ENCODE measurements at places on chromosomes 5 and 9.

DNA sequence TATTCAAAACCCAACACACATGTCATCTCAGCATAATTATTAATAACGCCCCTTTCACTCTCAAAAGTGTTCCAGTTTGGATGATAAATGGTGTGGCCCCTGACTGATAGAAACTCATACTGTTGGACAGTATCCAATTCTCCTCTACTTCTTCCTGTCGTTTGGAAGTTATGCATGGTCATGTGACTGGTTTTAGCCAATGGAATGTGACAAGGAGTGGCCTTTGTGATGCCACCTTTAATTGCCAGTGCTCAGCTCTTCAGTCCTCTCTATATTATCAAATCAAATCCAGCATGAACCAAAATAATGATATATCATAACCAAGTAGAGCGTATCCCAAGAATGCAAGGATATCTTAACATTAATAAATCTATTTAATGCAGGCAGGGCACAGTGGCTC is 117.8 kb upstream of the SPIN1 start:
- DNase-seq = no peak

GRCh38 chr9:96040591-96041461 is 165.3 kb downstream of the ERCC6L2 start:
- DNase-seq = peak; percentile 51

DNA sequence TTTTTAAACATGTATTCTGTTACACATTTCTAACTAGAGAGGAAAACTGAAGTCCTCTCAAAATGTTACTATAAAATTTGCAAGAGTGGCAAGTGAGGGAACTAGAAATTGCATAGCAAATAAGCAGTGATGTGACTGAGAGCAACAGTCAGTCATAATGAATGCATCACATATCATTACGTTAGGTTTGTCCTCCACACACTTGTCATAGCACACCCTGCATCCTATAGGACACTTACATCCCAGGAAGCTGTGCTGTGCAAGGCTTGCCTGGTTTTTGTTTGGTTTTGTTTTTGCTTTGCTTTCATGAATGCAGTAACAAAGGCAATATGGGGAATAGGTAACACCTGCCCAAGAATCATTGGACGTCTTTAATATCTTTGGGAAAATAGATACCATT is 10.8 kb downstream of the NFIB start:
- peak; percentile 67 for DNase-seq

GRCh38 chr9:135502873-135503321 is 2.4 kb downstream of the MRPS2 start:
- DNase-seq = no peak

DNA sequence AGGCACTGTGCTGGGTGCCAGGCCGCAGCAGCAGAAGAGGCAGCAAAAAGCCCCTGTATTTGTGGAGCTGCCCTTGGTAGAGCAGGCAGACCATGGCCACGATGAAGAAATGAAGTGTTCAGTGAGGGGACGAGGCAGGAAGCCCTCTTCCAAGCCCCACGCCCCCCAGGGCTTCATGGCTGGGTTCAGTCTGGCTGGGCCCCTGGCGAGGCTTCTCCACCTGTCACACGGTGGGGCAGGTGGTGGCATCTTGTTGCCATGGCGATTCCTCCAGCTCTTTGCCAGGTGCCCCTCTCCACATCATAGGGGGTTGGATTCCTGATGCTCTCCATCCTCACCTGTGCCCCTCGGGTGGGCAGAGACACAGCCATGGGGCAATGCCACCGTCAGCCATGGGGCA is 21.5 kb downstream of the ADGRD2 start:
- no peak for DNase-seq

DNA sequence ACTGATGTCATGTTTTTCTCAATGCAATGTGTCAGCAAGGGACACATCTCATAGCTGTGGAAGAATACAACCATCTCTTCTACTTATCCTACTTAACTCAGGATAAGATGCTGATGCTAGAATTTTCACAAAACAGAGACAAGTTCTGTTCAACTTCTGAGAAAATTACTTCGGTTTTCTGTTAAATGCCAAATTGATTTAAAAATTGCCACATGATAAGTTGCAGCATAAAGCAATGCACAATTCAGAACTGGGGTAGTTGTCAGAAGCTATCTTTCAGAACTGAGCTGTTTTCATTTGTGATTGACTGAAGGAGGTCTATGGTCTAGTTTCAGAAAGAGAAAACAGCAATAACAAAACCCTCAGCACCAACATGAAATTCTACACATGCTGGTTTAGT is 954.8 kb upstream of the C9orf72 start:
- no peak for DNase-seq

DNA sequence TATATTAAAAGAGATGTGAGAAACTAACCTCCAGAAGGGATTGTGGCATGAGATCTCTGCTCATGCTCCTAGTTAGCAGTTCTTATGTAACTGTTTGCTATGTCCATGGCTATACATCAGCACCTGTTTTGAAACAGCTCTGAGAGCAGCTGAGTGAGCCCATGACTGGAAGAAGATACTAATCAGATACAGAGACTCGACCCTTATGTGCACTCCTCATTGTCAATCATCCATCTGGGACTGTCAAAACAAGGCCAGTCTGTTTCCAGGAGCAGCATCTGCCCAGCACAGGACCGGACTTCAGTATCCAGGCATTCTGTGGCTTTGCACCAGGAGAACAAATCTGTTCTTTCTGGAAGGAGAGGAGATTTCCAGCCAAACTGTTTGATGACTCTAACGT is 77.7 kb downstream of the EFNA5 start:
- no peak for DNase-seq

DNA sequence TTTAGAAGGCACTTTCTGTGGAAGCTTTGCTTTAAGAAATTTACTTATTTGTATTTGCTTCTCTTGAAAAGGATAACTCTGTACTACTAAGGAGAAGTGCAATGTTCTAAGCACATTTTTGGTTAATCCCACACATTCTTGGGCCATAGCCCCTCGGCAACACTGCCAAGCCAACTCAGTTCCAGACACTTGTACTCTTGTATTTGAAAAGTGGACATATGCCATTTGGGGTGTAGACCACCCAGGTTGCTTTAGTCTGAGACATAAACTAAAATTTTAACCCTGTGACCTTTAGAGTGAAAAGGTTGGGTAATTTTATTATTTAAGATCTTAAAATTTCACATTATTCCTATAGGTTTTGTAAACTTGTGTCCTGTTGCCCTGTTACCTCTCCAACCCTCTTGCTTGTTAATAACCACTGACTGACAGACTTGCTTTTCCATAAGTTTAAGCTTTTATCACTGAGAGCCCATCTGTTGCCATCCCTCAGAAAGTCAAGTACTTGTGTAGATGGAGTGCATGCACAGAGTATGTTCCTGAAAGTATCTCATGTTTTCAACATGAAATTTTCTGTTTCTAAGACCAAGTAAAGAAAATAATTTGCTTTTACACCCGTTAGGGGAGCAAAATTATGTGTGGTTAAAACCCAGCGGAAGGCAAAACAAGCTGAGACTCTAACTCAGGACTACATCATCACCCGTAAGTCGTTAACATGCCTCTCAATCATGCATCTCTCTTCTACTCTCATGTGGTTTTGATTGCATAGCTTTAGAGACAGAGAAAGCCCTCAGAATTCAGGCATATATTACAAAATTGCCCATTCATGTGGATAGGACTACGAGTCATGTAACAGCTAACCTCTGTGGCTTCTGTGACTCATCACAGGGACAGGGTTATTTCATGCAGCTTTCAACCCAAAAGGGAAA is 117.3 kb downstream of the GDNF start:
- DNase-seq = no peak

- DNase-seq = no peak
Measured at GRCh38 chr9:115340314-115340713, 222.4 kb upstream of the TNC start.

GRCh38 chr5:137695651-137696428 is 40.0 kb downstream of the KLHL3 start:
- peak; percentile 38 for DNase-seq

DNA sequence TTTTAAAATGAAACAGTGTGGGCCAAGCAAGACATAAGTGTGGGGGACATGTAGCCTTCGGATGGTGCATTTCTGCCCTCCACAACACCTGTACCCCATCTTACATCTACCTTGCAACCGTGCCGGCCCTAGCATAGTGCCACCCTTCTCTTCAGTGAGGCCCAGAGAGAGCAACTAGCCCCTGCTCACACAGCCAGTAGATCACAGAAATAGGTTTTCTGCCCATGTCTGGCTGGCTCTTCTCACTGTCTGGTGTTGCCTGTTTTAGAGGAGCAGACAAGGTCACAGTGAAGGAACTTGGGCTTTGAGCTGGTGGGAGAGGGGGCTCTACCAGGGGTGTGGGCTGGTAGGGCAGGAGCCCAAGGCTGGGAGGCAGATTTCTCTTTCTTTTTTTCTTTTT is 11.1 kb downstream of the PDLIM7 start:
- no peak for DNase-seq

- no peak for DNase-seq
Measured at GRCh38 chr5:82347201-82347865, 69.2 kb upstream of the RPS23 start.

DNA sequence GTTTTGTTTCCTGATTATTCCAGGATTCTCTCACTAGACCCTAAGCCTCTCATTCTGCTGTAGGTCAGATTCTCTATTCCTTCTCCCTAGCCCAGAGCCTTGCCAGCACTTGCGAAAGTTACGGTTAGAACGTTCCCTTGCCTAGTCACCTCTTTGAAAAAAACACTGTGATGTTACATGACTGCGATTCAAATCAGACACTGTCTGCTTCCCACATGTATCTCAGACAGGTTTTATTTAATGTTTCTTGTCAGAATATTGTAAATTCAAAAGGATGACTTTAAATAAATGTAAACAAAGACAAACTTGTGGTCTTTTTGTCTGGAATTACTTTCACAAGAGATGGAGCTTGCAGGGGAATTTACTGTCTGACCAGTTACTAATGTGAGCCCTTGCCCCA is 116.5 kb upstream of the OTULINL start:
- no peak for DNase-seq

DNA sequence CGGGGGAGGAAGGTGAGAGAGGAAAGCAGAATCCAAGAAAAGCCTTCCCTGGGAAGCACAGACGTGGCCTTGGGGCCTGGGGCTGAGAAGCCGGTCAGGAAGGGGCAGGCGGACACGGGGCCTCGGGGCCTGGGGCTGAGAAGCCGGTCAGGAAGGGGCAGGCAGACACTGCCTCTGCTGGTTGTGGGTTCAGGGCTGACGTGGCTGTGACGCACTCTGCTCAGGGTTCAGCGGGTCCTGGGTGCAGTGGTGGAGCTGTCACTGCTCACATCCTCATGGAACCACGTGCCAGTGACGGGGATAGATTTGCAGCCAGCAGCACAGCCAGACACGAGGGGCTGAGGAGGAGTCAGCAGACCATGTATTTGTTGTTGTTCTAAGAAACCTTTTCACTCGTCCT is 12.8 kb downstream of the PAEP start:
- DNase-seq = no peak

DNA sequence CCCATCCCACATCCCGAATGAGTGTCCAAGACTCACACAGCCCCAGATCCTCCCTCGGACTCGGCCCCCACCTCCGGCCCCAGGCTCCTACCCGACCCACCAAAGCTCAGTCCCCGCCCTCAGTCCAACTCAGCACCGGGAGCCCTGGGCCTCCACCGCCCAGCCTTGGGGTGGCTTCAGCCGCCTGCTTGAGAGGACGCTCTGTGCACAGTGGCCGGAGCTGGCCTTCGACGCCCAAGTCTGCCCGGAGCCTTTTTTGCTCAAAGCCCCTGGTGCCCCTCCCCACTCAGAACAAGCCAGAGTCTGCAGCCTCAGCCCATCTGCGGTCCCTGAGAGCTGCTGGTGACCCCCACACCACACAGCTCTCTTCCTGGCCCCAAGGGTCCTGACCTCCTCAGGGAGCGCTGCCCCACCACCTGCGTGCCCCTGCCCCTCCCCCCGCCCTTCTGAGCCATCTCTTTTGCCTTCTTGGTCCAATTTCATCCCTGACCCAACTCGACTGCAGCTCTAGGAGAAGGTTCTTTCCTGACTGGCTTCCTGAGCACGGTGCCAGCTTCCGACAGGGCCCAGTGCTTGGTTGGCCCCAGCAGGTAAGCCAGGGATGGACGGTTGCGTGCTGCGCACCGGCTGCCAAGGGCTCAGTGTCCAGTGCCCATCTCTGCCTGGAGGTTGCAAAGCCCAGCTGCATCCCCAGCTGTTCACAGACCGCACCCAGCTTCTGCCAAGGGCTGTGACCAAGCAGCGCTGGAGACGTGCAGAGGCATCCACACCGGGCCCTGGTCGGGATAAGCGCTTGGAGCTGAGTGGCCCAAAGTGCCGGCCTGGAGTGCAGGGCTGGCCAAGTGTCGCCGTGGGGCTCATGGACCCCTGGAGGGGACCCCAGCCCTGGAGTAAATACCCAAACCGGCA is 27.7 kb upstream of the NSMF start:
- DNase-seq = no peak

DNA sequence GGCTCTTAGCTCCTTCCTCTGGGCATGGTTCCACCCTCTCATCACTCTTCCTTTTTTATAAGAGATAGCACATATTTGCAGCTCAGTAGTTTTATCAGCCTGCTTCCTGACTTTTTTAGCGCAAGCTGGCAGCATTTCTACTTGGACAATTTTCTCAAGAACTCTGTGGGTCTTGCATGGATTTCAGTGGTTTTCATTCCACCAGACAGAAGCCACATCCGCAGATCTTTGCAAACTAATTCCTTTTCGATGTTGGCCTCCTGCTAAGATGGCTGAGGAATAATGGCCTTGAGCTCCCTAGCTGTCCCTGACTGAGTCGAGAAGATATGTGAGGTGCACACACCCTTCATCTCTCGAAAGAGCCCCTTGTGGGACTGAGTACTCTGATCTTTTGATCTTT is 49.5 kb downstream of the GALNT12 start:
- no peak for DNase-seq

- no peak for DNase-seq
Measured at GRCh38 chr5:127762412-127762811, 59.2 kb downstream of the CCDC192 start.

DNA sequence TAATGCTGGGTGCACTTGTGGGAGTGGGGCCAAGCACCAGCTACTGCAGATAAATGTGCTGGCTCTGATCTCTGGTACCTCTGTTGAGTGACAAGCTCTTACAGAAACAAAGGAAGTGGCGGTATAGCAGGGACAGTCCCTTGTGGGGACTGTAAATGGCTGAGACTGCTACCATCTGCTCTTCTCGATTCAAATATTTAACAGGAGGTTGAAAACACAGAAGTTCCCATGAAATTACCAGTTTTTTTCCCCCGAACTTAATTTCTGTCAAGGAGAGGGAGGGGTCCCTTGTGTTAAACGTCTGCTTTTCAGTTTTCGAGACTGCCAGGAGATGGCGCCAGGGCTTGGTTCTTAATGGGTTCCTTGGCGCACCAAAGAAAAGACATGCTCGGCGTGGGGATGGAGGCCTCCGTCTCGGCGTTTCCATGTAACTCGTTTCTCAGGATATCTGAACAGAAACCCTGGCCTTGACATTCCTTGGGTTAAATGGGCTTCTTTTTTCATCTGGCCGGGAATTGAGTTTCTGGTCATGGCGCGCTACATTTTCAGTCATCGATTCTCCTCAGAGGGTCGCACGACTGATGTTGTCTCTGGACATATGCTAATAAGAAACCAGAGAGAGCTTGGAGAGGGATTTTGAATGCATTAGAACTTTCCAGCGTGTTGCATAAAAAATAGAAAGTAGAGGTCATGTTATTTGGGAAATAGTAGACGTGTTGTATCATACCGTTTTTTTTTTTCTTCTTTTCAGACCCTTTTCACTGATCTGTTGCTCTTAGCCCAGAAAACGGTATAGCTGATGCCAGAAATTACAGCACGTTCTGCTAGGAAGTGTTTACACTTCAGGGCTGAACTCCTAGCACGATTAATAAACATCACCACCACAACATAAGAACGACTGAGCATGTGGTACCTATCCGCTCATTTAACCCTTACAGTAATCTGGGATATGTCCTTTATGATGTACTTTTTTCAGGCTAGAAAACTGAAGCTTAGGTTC is 64.0 kb downstream of the CARTPT start:
- peak; percentile 83 for DNase-seq

All from NCI-H2081 (cell line).